Motor neuron (in vitro differentiated cells): ENCODE measurements at places on chromosomes 16 and 17. TPM values are rescaled to one million over a fixed set of nuclear protein-coding genes. Genes with fewer than 3 reads are reported as not detected.

DNA sequence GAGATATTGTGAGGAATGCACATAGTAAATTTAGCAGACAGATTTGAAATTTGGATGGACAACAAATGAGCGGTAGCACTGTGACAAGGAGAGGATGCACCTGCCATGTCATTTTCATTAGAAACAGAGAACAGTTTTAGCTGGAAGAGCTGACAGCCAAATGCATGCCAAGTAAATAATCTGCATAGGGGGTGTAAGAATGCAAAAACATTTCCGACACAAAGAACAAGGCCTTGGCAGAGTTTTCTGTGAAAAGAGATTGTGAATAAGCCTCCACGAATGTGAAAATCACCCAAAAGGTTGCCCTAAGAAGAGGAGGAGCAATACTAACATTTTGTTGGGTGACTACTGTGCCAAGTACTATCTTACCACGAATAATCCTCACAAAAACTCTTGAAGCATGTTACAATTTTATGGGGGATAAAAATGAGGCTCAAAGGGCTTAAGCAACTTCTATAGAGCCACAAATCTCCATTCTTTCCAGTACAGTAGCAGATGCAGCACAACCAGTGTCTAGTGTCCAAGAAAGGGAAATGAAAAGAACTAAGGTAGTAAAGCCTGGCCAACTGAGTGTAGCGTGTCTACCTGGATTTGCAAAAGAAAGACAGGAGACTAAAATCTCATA lies 28.3 kb downstream of the TMEM100 start:
- no peak for ATAC-seq

DNA sequence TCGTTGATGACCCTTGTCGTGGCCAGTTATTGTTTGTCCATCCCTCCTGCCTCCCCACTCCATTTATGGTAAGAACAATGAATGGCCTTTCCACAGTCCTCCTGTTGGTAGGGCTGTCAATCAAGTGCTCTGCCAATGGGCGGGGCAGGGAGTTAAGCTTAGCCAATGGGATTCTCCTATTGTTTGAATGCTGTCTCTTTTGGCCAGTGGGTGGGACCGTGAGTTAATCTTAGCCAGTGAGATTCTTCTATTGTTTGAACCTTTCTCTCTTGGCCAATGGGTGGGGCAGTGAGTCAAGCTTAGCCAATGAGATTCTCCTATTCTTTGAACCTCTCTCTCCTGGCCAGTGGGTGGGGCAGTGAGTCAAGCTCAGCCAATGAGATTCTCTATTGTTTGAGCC lies 85.4 kb downstream of the IRX3 start:
- no peak for ATAC-seq

GRCh38 chr16:59848296-59848695 lies 1114.2 kb upstream of the GOT2 start:
- peak; percentile 20 for ATAC-seq

DNA sequence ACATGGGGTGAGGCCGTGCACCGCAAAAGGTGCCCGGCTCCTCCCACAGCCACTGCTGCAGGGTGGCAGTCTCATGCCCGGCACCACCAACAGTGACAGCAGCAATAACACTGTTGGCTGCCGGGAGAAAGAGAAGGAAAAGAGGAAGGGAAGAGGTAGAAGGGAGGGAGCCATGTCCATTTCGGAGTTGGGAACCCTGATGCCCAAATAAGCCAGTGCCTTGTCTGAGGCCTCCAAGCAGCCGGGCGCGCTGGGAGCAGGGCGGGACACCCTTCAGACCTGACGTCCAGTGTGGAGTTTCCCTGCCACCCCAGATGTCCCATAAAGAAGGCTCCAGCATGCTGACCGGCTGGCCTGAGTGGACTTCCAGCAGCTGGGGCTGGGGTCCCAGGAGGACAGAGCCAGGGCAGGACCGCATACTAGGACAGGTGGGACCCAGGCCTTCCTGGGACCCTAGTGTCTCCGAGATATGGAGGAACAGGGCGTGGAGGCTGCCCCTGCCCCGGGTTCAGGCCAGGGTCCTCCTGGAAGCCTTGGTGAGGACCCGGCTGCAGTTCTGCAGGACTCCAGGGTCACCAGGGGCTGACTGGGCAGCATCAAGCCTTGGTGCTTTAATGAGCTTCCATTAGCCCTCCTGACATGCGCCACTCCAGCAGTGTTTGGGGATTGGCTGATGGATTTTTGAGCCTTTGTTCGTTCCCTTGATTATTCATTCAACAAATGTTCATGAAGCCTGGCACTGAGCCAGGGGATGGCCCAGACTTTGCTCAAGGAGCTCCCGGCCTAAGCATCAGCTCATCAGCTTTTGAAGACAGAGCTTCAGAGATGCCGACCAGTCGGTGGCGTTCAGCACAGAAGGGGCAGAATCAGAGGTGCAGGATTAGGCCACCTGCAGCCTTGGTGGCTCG lies 223.6 kb upstream of the CIBAR2 start:
- no peak for ATAC-seq

GRCh38 chr17:40071313-40072039 lies 8.7 kb downstream of the THRA start:
- no peak for ATAC-seq

GRCh38 chr16:85557971-85558657 lies 55.0 kb upstream of the GSE1 start:
- ATAC-seq = no peak

DNA sequence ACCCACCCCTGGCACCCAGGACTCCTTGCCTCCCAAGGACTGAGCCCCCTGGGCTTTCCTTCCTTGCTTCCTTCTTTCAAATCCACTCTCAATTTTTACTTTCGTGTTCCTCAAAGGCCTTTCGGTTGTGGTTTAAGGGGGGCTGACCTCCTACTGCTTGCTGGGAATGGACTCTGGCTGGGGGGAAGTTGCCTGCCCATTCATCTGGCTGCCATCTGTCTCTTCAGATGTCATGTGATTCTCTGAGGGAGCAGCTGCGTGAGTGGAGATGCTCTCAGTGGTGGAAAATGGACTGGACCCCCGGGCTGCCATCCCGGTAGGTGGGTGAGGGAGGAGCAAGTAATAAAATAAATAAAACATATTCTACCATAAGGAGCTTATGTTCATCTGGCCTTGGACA lies 93.8 kb upstream of the RPRML start:
- ATAC-seq = peak; percentile 66

Gene EIF3CL
- total RNA-seq = 214 and 223 TPM in 2 replicates

- ATAC-seq = no peak
These were observed 612.9 kb downstream of the MAF start for GRCh38 chr16:78987666-78988065.

Gene CTF1
- 0.26 and 0.41 TPM in 2 replicates for total RNA-seq

Gene SMIM5
- total RNA-seq = 2.8 and 3.0 TPM in 2 replicates
